ENCODE measurements at places on chromosomes 5 and 9.
A peak's percentile ranks its signal among the peaks of the same experiment; 100 is the strongest.

- DNase-seq, result no peak
Measured at GRCh38 chr9:135198144-135198543, 110.7 kb downstream of the OLFM1 start.

DNA sequence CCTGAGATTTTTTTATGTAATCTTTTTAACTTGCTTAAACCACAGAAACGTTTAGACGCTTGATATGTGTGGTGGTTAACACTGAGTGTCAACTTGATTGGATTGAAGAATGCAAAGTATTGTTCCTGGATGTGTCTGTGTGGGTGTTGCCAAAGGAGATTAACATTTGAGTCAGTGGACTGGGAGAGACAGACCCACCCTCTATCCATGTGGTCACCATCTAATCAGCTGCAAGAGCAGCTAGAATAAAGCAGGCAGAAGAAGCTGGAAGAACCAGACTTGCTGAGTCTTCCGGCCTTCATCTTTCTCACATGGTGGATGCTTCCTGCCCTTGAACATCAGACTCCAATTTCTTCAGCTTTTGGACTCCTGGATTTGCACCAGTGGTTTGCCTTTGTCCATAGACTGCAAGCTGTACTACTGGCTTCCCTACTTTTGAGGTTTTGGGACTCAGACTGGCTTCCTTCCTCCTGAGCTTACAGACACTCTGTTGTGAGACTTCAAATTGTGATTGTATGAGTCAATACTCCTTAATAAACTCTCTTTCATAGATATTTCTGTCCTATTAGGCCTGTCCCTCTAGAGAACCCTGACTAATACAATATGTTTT, 816.0 kb upstream of the CDH9 start:
- DNase-seq, result no peak

GRCh38 chr5:65066387-65067146, 297.8 kb downstream of the CWC27 start:
- no peak for DNase-seq

GRCh38 chr9:35333551-35333950, 156.4 kb upstream of the RUSC2 start:
- DNase-seq, result no peak

GRCh38 chr5:36491856-36492255, 114.5 kb upstream of the SLC1A3 start:
- DNase-seq, result no peak

- DNase-seq, result no peak
Measured at GRCh38 chr9:107363516-107364152, 80.6 kb downstream of the RAD23B start.

DNA sequence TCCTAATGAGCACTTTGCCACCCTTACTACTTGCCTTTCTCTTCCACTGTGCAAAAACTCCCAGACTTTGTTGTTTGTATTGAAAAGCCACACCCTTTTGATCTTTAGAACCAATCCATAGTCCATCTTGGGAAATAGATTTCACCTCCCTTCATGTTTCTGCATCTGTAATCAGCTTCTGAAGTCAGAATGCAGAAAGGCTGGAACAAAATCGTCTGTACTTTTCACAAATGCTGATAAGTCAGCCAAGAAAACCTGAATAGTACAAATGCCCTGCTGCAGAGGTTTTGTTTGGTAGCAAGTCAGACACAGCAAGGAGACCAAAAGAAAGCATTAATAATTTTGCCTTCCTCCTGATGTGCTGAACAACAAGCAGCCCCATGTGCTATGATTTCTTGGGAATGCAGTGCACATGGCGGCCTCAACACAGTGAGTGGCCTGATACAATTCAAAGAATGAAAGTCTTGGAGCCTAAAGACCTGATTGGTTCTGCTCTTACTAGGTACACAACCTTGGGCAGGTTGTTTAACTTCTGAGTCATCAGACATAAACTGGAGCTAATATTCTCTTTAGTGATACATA, 59.2 kb upstream of the STK32A start:
- no peak for DNase-seq

GRCh38 chr9:89518466-89519365, 20.8 kb upstream of the SEMA4D start:
- DNase-seq, result no peak

DNA sequence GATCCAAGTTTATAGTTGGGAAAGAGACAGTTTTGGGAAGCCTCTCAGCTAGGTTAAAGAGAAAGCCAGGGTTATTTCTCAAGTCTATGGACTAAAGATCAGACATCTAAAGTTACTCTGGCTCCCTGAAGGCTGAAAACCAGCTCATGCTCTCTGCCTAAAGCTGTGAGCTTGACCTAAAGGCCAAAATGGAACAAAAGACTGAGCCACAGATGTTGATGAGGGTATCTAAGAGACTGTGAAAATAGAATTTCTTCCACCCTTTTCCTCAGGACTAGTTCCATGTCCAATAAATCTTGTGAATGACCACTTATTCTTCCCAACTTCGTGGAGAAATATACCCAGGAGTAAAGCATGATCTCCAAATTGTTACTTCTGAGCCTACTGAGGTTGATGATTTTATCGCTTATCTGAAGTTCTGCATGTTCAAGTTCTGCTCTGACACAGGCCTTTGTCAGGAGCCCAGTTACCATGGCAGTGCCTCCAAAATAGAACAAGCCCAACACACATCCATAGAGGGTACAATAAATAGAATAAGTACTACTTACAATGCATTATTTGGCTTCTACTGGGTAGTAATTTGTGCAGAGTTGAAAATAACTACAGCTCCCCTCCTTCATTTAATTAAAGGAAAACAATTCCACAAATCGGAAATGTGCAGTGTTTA, 373.6 kb downstream of the NTRK2 start:
- DNase-seq, result no peak

DNA sequence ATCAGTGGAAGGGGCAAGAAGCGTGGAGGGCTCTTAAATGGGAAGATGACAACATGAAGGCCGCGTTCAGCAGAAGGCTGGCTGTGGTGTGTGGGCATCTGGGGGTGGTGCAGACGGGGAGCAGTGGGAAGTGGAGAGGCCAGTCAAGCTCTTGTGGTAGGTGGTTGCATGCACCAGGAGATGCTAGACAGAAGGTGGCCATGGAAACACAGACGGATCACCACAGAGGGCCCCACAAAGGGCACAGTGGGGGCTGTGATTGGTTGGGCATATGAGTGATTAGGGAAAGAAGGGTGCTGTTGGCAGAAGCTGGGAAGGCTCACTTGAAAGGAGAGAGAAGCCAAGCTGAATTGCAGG, 14.7 kb downstream of the MTMR12 start:
- DNase-seq, result no peak

GRCh38 chr9:111938427-111938800, 41.8 kb downstream of the UGCG start:
- no peak for DNase-seq

DNA sequence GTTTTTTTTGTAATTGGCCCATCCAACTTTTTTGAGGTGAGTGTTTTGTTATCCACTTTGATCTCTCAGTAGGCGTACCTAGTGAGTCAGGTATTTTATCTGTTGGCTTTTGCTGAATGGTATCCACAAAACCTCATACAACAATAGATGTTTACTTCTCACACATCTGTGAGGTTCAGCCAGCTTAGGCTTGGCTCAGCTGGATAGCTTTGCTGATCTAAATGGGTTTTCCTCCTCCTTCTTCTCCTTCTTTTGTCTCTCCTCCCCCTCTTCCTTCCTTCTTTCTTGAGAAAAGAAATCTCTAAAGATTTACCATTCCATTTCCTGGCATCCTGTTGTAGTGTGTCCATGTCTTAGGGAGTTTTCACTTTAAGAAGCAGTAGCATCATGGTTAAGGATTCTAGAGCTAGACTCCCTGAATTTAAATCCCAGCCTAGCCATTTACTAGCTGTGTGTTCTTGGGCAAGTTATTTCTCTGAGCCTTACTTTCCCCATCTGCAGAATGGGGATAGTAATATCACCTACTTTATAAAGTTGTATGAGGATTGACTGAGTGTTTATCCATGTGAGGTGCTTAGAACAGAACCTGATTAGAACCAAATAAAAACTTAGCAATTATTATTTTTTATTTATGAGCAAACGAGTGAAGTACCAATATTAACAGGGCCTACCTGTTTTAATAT, 126.3 kb downstream of the ARHGAP26 start:
- no peak for DNase-seq

GRCh38 chr5:179232091-179232735, 113.0 kb downstream of the ADAMTS2 start:
- no peak for DNase-seq

GRCh38 chr5:146151970-146152369, 30.5 kb downstream of the LARS1 start:
- no peak for DNase-seq

DNA sequence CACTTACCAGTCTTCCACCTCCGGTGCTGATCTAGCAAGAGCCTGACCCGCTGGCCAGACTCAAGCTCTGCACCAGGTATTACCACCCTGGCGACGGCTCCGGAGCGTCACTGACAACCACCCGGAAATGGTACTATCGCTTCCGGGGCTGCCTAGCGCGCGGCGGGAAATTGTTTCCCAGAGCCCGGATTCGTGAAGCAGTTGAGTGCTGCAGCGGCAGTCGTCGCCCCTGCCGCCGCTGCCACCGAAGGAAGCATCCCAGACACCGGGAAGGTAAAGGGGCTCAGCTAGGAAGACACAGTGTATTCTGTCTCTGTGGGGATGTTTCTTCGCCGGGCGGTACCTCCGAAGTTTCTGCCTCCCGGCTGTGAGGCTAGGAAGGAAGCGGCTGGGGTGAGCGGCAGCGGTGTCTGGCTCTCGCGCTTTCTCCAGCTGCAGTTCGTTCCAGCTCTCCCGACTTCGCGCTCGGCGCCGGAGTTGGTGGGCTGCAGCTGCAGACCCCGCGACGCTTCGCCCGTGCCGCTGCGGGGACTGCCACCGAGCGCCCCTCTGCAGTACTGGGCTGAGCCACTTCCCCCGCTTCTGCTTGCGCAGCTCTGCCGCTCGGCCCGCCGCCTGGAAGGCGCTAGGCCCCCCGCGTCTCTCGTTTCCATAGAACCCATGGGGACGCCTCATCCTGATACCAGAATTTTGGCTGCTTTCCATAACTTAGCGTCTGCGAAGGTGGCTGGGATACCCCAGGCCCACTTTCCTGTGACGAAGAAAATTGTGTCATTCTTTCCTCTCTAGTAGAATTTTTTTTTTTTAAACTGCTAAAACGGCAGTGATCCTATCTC, at the start of the genes KIAA0825 and SLF1:
Gene KIAA0825, minus strand, starts transcription at position 112 of the 836 bp plus-strand sequence. CDS start 81,478 bp downstream, outside the sequence.
Gene SLF1, plus strand, starts transcription at position 177 of the 836 bp plus-strand sequence. CDS start 10,142 bp downstream, outside the sequence.
- DNase-seq, result peak; percentile 84

GRCh38 chr5:149404746-149405549, 25.9 kb upstream of the IL17B start:
- no peak for DNase-seq

- DNase-seq, result no peak
Measured at GRCh38 chr9:92952906-92953610, 5.7 kb downstream of the FGD3 start.

GRCh38 chr5:35194635-35195471, 35.4 kb downstream of the PRLR start:
- DNase-seq, result peak; percentile 15

GRCh38 chr5:157912621-157913325, 53.8 kb upstream of the CLINT1 start:
- no peak for DNase-seq

DNA sequence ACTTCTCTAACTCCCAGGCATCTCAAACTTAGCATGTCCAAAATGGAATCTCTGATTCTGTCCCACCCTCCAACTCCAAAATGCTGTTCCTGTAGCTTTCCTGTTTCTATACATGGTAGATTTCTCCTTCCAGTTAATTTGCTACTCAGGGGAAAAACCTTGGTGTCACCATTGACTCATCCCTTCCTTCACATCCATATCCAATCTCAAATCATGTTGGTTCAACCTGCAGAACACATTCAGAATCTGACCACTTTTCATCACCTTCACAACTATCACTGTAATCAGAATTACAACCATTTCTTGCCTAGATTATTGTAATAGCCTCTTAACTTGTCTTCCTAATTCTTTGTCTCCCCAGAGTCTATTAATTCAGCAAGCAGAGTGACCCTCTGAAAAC, 10.8 kb downstream of the RIOK2 start:
- DNase-seq, result no peak

DNA sequence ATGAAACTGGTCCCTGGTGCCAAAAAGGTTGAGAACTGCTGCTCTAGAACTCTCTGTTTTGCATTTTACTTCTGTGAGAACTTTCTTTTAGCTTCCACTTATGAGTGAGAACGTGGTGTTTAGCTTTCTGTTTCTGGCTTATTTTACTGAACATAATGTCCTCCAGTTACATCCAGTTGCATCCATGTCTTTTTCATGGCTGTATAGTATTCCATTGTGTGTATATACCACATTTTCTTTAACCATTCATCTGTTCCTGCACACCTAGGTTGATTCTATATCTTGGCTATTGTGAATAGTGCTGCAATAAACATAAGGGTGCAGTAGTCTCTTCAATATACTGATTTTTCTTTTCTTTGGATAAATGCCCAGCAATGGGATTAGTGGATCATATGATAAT, 165.7 kb downstream of the NPR3 start:
- DNase-seq, result no peak

Data from GM13977 (cell line).